ENCODE measurements at places on chromosomes 11 and 22. TPM values are rescaled to one million over a fixed set of nuclear protein-coding genes. Genes with fewer than 3 reads are reported as not detected.

The RBM4B gene
- 40.6 TPM for total RNA-seq

GRCh38 chr11:124884869-124885479, 12.7 kb downstream of the ROBO4 start:
- no peaks in the 10 kb centered on the region for H3K36me3 ChIP-seq
- DNase-seq: no peak
- no peak overlapping the region for H3K27ac ChIP-seq
- no peak overlapping the region for H3K4me3 ChIP-seq

DNA sequence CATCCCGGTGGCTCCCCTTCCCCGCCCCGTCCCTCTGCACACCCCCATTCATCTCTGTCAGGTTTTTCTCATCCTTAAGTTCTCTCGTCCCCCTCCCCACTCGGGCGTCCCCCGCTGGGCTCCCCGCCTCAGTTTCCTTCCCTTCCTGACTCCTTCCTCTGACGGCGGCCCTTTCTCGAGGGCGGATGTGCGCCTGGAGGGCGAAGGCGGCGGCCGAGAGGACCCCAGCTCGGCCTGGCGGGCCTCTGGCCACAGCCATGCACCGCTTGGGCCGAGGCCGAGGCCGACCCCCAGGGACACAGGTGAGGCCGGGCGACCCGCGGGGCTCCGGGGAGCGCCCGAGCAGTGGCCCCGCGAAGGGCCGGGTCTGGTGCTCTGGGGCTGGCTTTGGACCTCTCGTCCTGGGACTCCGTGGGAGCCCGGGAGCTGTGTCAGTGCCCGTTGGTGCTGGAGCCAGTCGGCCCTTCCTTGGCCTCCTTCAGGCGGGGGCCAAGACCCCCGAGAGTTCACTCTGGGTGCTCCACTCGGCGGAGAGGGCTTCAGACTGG, 2.9 kb downstream of the PHLDB1 start:
- peak overlapping the region; percentile 41 for H3K4me3 ChIP-seq
- peaks cover 63% of the 10 kb centered on the region for H3K27me3 ChIP-seq
- no peaks in the 10 kb centered on the region for H3K36me3 ChIP-seq
- H3K4me1 ChIP-seq: peaks cover 65% of the 10 kb centered on the region
- H3K27ac ChIP-seq: no peak overlapping the region

DNA sequence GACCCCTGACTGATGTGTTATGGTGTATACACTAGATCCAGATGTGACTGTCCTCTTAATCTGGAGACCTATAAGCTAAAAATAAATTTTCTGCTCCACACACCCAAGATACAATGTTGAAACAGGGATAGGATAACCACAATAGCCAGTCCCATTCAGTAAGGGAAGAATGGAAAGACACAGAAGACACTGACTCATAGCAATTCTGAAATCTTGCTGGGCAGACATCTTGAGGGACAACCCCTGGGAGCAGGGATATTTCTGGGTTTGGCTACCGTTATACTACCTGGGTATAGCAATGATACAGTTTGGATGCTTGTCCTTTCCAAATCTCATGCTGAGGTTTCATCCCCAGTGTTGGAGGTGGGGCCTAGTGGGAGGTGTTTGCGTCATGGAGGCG, 93.9 kb downstream of the BUD13 start:
- no peak for DNase-seq
- H3K4me3 ChIP-seq: no peak overlapping the region
- no peak overlapping the region for H3K27ac ChIP-seq
- no peaks in the 10 kb centered on the region for H3K36me3 ChIP-seq
- H3K4me1 ChIP-seq: peaks cover 4% of the 10 kb centered on the region

GRCh38 chr11:79439410-79439885, 1.4 kb downstream of the TENM4 start:
- H3K36me3 ChIP-seq: no peaks in the 10 kb centered on the region
- peak overlapping the region; percentile 78 for H3K4me3 ChIP-seq
- H3K27me3 ChIP-seq: peaks cover 90% of the 10 kb centered on the region
- peaks cover 25% of the 10 kb centered on the region for H3K4me1 ChIP-seq

DNA sequence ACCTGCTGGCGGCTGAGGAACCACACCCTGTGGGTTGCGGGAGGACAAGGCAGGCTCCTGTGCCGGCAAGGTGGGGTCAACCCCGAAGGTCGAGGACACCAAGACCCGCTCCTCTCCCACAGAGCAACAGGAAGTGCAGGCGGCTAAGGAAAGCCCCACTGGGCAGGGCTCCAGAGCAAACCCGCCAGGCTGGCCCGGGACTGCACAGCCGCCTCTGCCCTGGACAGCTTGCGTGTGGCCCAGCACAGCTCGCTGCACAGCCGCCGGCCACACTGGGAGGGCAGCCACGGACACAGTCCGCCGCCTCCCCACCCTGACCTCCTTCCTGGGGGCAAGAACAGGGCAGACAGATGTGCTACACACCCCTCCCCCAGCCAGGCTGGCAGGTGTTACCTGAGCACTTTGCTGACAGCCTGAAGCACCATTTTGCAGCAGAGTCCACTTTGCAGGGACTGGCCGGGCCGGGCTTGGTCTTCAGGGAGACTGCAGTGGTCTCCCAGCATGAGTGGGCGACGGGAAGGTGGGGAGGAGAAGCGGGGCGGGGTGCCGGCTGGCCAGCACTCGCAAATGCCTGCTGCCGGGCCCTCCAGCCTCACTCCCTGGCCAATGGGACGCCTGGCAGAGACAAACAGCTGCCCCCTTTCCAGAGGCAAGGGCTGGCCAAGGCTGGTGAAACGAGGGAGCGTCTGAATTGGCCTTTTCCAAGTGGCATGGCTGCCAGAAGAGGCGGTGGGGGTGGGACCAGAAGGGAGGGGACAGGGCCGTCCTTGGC, at the start of gene MOB2:
TSS of gene MOB2 (minus strand) at position 726 of the 772 bp plus-strand sequence. CDS start at position 503, 223 bp downstream.
- no peaks in the 10 kb centered on the region for H3K4me1 ChIP-seq
- H3K27me3 ChIP-seq: no peaks in the 10 kb centered on the region
- no peak within 1 kb of the TSS for H3K4me3 ChIP-seq
- no peaks in the 10 kb centered on the region for H3K36me3 ChIP-seq
- no peak for DNase-seq

The ZNF214 gene
- 13.2 TPM for total RNA-seq

- no peaks in the 10 kb centered on the region for H3K4me1 ChIP-seq
- DNase-seq: no peak
- no peak overlapping the region for H3K4me3 ChIP-seq
- no peak overlapping the region for H3K27ac ChIP-seq
Observed at GRCh38 chr22:45857519-45857918, 119.4 kb downstream of the WNT7B start.

GRCh38 chr11:100902454-100903141, 215.5 kb downstream of the ARHGAP42 start:
- H3K4me3 ChIP-seq: no peak overlapping the region
- no peaks in the 10 kb centered on the region for H3K36me3 ChIP-seq
- no peaks in the 10 kb centered on the region for H3K4me1 ChIP-seq
- no peak for DNase-seq
- H3K27me3 ChIP-seq: no peaks in the 10 kb centered on the region

DNA sequence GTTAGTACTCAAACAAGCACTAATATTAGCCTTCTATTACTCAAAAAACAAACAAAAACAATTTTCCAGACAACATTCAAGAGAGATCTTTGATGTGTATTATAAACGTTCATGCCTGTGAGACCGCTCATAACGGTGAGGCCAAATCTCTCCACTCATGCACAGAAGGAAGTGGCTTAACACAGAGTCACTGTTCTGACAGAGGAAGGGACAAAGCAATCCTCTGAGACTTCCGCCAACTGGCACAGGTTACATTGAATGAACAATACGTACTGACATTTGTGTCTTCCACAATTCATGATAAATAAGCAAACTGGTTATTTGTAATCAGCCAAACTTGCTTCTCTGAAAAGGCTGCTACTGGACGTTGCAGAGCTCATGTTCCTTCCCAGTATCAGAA, 30.5 kb downstream of the CHKA start:
- H3K36me3 ChIP-seq: no peaks in the 10 kb centered on the region
- no peaks in the 10 kb centered on the region for H3K27me3 ChIP-seq
- no peak for DNase-seq
- H3K4me1 ChIP-seq: peaks cover 4% of the 10 kb centered on the region
- no peak overlapping the region for H3K27ac ChIP-seq

GRCh38 chr22:23531283-23531956, 48.7 kb downstream of the IGLL1 start:
- H3K27me3 ChIP-seq: no peaks in the 10 kb centered on the region
- no peak for DNase-seq
- H3K27ac ChIP-seq: no peak overlapping the region

- H3K4me3 ChIP-seq: no peak overlapping the region
- H3K27ac ChIP-seq: no peak overlapping the region
- no peak for DNase-seq
- H3K4me1 ChIP-seq: peaks cover 3% of the 10 kb centered on the region
- H3K36me3 ChIP-seq: no peaks in the 10 kb centered on the region
- H3K27me3 ChIP-seq: no peaks in the 10 kb centered on the region
Observed at GRCh38 chr22:46007848-46008261, 30.9 kb upstream of the WNT7B start.

GRCh38 chr11:133950874-133951326, 5.9 kb downstream of the IGSF9B start:
- H3K27ac ChIP-seq: no peak overlapping the region
- H3K27me3 ChIP-seq: peaks cover 31% of the 10 kb centered on the region
- H3K4me1 ChIP-seq: peaks cover 75% of the 10 kb centered on the region
- H3K36me3 ChIP-seq: no peaks in the 10 kb centered on the region
- peak; percentile 39 for DNase-seq
- peak overlapping the region; percentile 31 for H3K4me3 ChIP-seq

- peaks cover 43% of the 10 kb centered on the region for H3K4me1 ChIP-seq
- no peaks in the 10 kb centered on the region for H3K27me3 ChIP-seq
- peak overlapping the region; percentile 46 for H3K27ac ChIP-seq
- DNase-seq: peak; percentile 39
Observed at GRCh38 chr11:35614939-35615569, 3.2 kb upstream of the FJX1 start.

GRCh38 chr11:46238078-46238966, 39.1 kb upstream of the CREB3L1 start:
- no peaks in the 10 kb centered on the region for H3K36me3 ChIP-seq
- peaks cover 40% of the 10 kb centered on the region for H3K27me3 ChIP-seq
- H3K27ac ChIP-seq: no peak overlapping the region
- H3K4me3 ChIP-seq: peak overlapping the region; percentile 48
- DNase-seq: peak; percentile 84

GRCh38 chr22:24060375-24060788, 49.3 kb downstream of the CABIN1 start:
- no peak for DNase-seq
- no peaks in the 10 kb centered on the region for H3K4me1 ChIP-seq
- H3K36me3 ChIP-seq: no peaks in the 10 kb centered on the region

DNA sequence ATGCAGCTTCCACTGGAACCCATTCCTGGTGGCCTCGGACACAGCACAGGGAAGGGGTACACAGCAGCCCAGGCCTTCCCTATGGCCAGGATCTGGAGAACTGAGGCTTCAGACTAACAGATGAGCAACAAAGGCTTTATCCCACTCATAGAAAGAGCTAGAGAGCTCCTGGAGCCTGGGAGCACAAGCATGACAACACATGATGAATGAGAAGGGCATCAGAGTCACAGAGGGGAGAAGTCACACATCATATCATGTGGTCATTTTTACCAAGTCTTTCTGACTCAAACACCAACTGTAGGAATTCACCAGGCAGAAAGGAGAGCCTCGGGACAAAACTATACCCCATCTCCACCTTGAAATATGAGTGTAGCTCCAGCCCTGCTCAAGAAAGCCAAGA, 43.2 kb downstream of the NRXN2 start:
- H3K27ac ChIP-seq: no peak overlapping the region
- no peak overlapping the region for H3K4me3 ChIP-seq
- H3K36me3 ChIP-seq: no peaks in the 10 kb centered on the region
- peaks cover 44% of the 10 kb centered on the region for H3K27me3 ChIP-seq

- DNase-seq: no peak
- H3K36me3 ChIP-seq: no peaks in the 10 kb centered on the region
- no peak overlapping the region for H3K4me3 ChIP-seq
- H3K4me1 ChIP-seq: no peaks in the 10 kb centered on the region
- H3K27ac ChIP-seq: no peak overlapping the region
Observed at GRCh38 chr11:92123540-92123939, 101.1 kb upstream of the FAT3 start.

The SLCO2B1 gene
- total RNA-seq: 0.12 TPM
